ENCODE measurements at places on chromosomes 5 and 9.

DNA sequence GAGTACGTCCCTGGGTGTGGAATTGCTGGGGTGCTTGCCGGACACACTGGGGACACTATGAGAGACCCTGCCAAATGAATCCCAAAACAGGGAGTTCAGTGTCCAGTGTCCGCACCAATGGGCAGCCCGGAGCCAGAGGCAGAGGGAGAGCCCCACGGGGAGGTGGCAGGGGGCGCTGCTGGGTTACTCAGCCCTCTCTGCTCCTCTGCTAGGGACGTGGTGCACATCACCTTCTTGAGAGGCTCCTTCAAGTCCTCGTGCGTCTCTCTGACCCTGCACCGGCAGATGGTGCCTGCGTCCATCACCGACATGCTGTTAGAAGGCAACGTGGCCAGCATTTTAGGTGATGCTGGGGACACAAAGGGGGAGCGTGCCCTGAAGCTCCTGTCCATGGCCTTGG is 20.8 kb downstream of the STKLD1 start:
- DNase-seq: peak; percentile 70

GRCh38 chr9:73370053-73370452 is 218.4 kb downstream of the ANXA1 start:
- DNase-seq: peak; percentile 20

GRCh38 chr5:67238191-67238590 is 41.6 kb upstream of the CD180 start:
- DNase-seq: no peak

GRCh38 chr5:26610577-26610976 is 427.8 kb downstream of the CDH9 start:
- no peak for DNase-seq

DNA sequence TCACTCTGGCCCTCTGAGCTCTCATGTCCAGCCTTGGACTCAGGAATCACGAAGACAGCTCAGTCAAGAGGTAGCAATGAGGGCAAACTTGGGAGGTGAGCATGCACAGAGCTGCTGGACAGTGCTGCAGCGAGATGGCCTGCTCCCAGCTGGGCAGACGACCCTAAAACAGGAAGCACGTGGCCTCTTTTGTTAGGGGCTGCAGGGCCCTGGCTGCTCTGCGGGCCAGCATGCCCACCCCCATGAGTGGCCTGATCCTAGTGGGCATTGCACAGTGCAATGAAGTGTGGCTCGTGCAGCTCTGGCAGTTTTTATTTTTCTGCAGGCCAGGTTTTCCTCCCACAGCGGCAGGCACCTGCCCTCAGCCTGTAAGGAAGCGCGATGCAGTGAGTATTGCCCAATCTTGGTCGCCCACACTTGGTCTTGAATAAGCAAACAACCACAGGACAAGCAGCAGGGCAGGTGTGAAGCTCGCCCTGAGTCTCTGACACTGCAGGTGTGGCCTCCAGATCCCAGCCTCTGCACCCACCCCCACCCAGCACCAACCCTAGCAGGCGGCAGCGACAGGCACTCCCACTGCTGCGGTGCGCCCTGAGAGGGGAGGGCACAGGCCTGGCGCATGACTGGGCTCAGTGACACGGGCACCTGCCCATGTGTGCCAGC is 60.8 kb downstream of the SEMA4D start:
- no peak for DNase-seq

DNA sequence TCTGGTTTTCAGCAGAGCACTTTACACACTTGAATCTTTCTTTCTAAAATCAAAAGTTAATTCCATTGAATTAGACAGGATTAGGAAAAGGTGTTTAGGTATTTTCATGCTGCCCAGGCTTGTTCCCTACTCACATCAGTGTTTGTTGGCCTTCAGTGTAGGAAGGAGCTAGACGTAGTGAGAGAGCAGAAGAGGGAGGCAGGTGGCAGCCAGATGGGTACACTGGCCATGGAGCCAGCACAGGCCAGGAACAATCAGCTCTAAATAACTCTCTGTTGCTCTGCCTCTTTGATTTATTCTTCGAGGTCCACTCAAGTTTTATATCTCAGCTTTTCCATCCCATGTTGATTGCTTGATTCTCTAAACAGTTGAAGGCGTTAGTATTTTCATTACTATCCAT is 529.6 kb downstream of the PSAT1 start:
- no peak for DNase-seq

DNA sequence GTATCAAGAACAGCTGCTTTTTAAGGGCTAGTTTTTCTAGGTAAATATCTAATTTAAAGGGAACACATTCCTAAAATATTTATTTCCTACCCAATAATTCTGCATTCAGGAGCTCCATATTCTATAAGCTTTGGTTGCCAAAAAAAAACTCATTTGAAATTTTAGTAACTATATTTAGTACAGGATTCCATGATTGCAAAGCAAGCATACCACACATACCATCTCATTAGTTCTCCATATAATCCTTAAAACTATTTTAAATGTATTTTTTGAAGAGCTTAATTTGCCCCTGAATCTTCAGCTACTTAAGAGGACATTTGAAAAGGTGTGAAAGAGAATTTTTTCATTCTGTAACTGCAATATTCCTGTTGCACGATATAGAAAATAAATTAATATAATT is 877.0 kb downstream of the NR2F1-AS1 start:
- DNase-seq: no peak

DNA sequence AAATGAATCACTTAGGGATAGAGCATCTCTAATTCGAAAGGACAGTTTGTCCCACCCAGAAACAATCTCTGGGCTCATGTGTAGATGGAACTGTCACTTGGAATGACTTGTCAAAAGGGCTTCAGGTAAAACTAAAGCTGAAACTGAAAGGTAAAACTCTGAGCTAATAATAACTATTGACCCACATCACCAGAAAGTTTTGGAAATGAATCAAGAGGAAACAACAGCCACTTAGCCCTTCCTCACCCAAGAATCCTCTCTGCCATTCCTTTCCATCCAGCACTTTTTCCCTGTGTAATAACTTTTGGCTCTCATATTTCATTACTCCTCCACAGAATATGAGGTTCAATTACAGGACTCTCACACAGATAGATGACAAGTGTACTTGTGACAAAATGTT is 14.0 kb upstream of the GLRX start:
- DNase-seq: no peak

- peak; percentile 16 for DNase-seq
These were observed 112.0 kb downstream of the DOCK8 start for GRCh38 chr9:326667-327066.

- DNase-seq: no peak
These were observed 96.3 kb upstream of the FANCC start for GRCh38 chr9:95413793-95414192.

- DNase-seq: no peak
These were observed 21.7 kb downstream of the MED10 start for GRCh38 chr5:6356578-6357164.

- DNase-seq: no peak
These were observed 234.9 kb upstream of the ACTBL2 start for GRCh38 chr5:57717555-57717954.

GRCh38 chr5:2674456-2674855 is 77.0 kb downstream of the IRX2 start:
- DNase-seq: no peak

DNA sequence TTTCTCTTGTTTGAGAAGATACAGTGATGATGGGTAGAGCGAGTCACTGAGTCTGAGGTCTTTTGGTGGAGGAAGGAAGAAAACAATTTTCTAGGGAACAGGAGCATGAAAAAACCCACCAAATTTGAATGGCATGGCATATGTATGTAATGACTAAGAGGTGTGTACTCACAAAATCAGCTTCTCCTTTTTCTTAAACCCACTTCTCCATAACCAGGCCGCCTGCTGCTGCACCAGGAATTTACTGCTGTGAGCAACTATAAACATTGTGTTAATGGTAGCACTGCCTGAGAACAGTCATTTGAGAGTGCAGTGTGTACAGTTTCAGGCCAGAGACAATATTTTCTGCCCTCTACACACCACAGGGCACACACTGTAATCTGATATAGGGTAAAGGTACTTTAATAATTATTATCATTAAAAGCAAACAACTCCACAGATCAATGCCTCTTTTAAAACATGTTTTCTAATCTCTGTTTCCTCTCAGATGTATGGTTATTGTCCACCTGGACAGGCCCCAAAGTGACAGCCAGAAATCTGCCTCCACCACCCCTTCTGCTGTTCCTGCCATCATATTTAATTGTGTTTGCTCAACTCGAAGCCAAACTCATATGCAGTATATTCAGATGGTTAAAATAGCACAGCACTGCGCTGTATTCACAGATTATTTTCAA is 241.6 kb downstream of the KIAA0825 start:
- no peak for DNase-seq

DNA sequence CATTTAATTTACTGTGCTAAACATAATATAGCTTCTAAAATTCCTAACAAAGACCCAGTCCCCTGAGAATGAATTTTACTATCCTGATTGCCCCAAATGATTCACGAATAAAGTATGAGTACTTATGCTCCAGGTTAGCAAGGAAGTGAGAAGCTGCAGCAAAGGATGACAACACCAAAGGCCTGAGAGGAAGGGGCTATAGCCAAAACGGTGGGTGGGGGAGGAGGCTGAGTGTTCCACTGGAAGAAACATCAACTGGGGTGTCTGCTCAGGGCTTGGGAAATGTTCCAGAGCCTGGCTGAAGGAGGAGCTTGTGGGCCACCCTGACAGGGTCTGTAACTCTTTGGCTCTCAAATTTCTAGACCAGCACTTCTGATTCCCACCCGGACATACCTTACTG is 157.3 kb downstream of the ADAMTS12 start:
- no peak for DNase-seq

GRCh38 chr9:95574866-95575553 is 58.2 kb upstream of the PTCH1 start:
- no peak for DNase-seq

- DNase-seq: no peak
These were observed 49.5 kb upstream of the SUSD1 start for GRCh38 chr9:112224401-112225289.

DNA sequence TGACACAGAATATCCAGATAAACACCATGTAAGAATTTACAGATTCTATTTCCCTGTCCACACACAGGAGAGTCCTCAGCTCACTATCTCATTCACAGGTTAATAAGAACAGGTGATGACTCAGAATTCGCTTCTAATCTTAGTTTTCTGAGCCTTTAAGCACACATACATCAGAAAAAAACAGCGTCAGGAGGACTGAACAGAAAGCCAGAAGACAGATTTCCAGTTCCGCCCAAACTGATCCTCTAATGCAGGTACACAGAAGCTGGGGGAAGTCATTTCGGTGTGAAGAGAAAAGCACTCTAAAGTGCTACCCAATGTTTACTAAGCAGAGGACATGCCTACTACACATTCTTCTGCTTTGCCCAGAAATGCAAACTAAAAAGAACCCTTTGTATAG is 1.6 kb downstream of the CEMIP2 start:
- no peak for DNase-seq

GRCh38 chr5:14869668-14870164 is 1.9 kb downstream of the ANKH start:
- peak; percentile 56 for DNase-seq

Data from NCI-H82 (cell line).